Osteocyte (in vitro differentiated cells): ENCODE measurements at places on chromosomes 1 and 21.
A peak's percentile ranks its signal among the peaks of the same experiment; 100 is the strongest.

DNA sequence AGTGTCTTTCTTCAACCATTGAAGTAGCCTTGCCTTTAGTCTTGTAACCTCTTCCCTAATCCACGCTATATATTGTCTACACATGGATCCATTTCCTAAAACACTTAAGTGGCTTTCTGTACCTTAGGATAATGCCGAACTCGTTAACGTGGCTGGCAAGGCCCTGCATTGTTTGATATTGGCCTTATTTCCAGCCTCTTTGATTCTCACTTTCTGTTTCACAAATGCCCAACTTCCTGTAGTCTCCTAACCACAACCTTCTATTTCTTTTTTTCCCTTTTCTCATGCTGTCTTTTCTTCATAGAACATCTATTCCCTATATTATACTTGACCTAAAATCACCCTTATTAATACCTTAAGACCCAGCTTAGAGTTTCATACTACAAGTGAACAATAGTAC lies 536.0 kb downstream of the LMO4 start:
- no peak for DNase-seq

- no peak for DNase-seq
Measured at GRCh38 chr1:8570465-8570864, 247.0 kb downstream of the RERE start.

DNA sequence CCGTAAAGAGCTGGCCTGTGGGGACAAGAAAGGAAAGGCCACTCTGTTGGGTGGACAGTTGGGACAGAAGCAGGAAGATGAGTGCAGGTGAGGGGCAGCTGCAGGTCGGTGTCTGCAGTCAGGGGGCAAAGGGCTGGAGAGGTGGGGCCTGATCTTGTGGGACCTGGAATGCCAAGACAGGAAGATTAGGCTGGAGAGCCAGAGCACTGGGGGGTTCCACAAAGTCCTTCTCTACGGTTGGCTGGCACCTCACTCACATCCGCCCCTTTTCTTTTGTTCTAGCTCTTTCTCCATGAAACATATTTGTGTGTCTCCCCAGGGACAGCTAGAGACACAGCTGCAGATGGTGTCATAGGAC lies 404.1 kb downstream of the PTPRU start:
- no peak for DNase-seq

GRCh38 chr1:204465546-204466415 lies 28.8 kb downstream of the PIK3C2B start:
- no peak for DNase-seq

GRCh38 chr1:231584921-231585320 lies 41.7 kb upstream of the DISC1 start:
- no peak for DNase-seq

GRCh38 chr21:26153758-26154157 lies 16.8 kb downstream of the APP start:
- no peak for DNase-seq

GRCh38 chr1:227944931-227945890 lies 2.5 kb downstream of the WNT9A start:
- DNase-seq, result peak; percentile 84

DNA sequence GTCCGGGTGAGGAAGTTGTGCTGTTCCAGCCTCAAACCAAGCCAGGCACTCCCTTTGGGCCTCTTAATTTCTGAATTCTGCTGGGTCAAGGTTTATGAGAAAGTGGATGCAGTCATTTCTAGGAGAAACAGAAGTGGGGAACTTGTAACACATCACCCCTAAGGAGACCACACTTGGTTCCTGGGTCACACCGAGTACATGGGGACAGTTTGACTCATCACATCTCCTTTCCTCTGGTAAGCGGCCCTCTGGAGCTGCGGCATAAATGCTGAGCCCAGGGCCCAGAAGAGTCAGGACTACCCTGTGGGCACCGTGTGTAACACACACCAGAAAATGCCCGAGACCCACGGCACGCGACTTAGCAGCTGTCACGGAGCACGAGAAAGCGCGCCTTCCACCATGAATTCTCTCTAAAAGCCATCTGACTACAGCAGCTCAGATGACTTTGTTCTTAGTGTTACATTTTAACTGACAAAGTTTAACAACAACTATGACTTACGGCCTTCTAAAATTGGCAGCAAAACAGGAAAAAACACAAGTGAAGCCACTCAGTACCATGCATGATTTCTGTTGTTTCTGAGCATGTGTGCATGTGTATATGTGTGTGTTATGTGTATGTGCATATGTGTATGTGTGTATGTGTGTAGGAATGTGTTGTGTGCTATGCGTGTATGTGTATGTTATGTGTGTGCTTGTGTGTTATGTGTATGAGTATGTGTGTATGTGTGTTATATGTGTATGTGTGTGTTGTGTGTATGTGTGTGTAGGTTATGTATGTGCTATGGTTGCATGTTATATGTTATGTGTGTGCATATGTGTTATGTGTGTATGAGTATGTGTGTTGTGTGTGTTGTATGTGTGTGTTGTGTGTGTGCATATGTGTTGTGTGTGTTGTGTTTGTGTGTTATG lies 50.8 kb downstream of the TOMM20 start:
- no peak for DNase-seq

GRCh38 chr1:219039682-219040154 lies 134.0 kb upstream of the LYPLAL1 start:
- no peak for DNase-seq

DNA sequence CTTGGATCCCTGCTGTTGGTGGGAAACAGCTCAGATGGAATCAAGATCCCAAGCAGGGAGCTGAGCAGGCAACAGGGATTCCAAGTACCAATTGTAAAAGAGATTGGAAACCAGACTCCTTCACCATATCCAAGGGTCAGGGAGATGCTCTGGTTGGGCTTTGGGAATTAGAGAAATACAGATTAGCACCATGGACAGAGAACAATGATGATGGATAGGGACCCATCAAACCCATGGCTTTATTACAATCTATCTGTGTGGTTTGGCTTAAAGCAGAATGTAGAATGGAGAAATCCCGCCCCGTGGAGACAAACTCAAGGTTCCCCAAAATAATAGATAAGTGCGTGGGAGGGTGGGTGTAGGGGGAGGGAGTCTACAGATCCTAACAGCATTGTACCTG lies 120.7 kb upstream of the CSF3R start:
- no peak for DNase-seq

DNA sequence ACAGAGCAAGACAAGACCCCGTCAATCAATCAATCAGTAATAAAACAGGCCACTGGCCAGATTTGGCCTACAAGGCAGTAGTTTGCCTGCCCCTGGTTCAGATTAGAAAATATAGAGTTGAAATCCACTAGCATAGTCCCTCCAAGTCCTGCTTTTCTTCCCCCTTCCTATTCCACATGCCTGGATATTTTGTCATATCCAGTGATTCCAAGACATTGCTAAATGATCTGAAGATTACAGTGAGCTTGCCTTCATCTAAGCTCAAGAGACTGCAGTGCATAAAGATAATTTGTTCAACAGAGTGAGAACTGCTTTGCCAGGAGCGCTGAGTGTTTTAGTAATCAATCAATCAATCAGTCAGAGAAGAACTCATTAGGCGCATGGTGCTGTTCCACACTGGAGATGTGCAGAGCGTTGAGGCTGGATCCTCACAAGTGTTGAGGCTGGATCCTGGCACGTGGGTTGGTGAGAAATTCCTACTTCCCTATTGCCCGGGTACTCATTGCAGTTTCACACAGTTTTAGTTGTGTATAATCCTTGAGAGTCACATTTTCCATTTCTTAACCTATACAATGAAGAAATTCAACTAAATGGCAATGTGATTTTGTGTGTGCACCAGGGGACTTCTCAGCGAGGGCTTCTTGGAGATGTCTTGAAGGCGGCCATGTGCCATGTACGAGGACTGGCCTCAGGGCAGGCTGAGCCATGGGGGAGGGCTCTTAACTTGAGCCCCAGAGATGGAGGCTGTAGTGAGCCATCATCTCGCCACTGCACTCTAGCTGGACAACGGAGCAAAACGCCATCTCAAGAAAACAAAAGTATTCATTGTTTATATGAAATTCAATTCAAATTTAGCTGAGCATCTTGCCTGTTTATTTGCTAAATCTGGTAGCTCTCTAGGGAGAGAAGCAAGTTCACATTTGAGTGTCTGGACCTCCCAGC lies 76.3 kb downstream of the TOMM20 start:
- no peak for DNase-seq

- DNase-seq, result no peak
Measured at GRCh38 chr1:30971496-30971895, 62.9 kb upstream of the SDC3 start.

- no peak for DNase-seq
Measured at GRCh38 chr21:33023574-33024200, 2.0 kb upstream of the OLIG2 start.

- DNase-seq, result no peak
Measured at GRCh38 chr21:20774737-20775136, 223.5 kb upstream of the NCAM2 start.

DNA sequence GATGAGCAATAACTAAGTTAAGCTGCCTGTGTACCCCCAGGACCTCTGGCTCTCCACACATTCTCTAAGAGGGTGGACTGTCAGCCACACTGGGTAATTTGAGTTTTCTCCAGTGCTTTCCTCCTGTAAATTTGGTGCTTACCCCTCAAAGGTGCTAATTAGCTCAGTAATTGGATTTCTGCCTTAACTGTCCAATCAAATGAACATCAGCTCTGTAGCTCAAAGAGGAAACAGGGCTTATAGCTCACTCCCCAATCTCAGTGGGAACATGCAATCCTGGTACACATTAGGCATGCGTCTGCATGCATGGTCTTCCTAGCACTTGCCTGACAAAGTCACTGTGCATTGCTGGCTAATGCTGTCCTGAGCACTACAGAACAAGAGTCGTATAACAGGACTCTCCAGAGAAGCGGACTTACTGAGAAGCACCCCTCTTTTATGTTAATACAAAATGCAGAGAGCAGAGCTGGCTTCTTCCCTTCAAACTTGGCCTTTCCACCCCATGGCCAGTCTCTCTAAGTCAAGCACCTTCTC lies 110.1 kb downstream of the NTPCR start:
- DNase-seq, result no peak

- DNase-seq, result no peak
Measured at GRCh38 chr1:72037745-72038343, 244.5 kb downstream of the NEGR1 start.

- peak; percentile 82 for DNase-seq
Measured at GRCh38 chr1:201221201-201221846, 30.7 kb downstream of the IGFN1 start.

DNA sequence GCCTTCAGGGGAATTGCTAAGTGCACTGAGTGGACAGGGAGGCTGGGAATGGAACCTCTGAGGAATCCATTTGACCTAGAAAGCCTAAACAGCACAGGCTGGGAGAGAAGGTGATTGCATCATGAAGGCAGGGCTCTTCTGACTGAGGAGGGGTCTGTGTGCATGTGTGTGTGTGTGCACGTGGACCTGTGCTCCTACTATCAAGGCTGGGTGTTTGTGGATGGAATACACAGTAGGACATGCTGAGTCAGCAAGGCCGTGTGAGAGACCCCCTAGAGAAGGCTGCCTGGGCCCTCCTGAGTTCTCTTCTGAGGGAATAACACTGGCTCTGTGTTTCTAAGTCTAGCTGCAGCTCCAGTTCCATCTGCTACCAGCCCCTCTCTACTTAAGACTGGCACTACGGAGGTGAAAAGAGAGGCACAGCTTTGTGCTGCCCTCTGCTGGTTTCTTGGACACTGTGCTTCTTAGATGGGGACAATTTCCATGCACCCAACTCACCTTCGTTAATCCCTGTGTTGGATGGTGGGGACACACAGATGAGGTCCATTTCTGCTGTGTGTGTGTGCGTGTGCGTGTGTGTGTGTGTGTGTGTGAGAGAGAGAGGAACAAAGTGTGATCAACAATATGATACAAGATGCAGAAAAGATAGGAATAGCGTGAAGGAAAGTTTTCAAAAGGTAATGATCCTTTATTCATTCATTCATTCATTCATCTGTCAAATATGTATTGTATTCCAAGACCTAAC lies 6.2 kb upstream of the EFCAB14 start:
- no peak for DNase-seq

DNA sequence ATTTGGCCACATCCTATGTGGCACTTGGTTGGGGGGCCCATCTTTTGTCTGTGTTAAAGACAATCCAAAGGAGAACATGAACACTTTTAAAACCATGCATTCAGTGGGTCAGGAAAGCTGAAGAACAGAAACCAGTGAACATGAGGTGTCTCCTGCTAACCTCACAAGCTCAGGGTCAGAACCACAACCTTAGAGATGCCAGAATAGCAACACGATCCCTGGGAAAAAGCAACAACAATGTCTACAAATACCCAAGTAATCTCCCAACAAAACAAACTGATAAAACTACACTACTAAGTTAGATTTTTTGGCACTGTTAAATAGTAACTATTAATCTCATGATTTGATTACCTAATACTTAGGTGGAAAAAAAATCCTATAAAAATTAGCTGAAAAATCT lies 34.1 kb upstream of the GNG4 start:
- DNase-seq, result no peak

DNA sequence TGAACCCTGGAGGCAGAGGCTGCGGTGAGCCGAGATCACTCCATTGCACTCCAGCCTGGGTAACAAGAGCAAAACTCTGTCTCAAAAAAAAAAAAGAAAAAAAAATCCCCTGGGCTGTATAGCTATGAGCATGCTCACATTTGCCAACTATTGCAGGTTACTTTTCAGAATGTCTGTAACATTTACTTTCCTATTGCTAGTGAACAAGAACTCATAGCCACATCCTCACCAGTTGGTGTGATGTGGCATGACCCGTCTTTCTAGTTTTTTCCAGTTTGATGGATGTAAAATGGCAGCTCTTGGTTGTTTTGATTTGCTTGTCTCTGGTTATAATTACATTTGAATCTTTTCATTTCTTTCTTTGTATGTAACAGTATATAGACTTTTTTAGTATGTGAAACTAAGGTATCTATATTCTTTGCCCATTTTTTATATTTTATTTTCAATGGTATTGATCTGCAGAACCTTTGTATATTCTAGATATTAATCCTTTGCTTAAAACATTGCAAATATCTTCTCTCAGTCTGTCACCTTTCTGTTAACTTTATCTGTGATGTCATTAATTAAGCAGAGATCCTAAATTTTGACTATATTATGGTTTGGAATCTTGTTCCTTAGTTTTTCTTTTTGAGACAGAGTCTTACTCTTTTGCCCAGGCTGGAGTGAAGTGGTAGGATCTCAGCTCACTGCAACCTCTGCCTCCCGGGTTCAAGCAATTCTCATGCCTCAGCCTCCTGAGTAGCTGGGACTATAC lies 11.6 kb downstream of the MED18 start:
- DNase-seq, result no peak

GRCh38 chr1:215082532-215083382 lies at the start of gene KCNK2:
Gene KCNK2, plus strand, starts transcription at chr1:215082737. Its CDS starts 649 bp downstream, at chr1:215083386.
- no peak for DNase-seq

- no peak for DNase-seq
Measured at GRCh38 chr1:223876590-223876989, 30.8 kb upstream of the TP53BP2 start.

- DNase-seq, result no peak
Measured at GRCh38 chr1:168373869-168374268, 93.2 kb downstream of the TBX19 start.

DNA sequence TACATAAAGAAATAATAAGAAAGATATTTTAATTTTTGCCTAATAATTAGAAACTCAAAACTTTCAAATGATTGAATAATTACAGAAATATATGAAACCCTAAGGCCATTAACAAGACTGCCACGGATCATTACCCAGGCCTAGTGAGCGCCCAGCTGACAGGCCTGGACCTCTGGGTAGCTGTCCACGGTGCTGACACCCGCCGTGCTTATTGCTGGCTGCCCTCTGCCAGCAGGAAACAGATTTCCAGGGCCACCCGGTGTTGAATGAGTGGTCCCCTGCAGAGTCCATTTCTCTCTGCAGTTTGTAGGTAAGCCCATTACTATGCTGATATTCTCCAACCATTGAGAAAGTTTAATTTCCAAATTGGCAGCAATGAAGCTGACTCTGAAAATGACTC lies 254.4 kb upstream of the GJB5 start:
- DNase-seq, result no peak
